Stomach (tissue), 19 donors: ENCODE measurements at places on chromosomes 5 and 9. TPM values are rescaled to one million over a fixed set of nuclear protein-coding genes. Genes with fewer than 3 reads are reported as not detected.

GRCh38 chr5:142433526-142434321, 108.9 kb upstream of the SPRY4 start:
- DNase-seq = no peak

GRCh38 chr5:180135967-180136629, 64.5 kb upstream of the RNF130 start:
- peak; percentile 1 for DNase-seq

Gene ORM2
- not detected for total RNA-seq

Gene CXCL14
- 82.0 TPM for total RNA-seq

Gene FOXD4L4
- total RNA-seq = not detected
